ENCODE measurements at places on chromosomes 5 and 9.
A peak's percentile ranks its signal among the peaks of the same experiment; 100 is the strongest.

GRCh38 chr9:121447321-121447834 lies 52.3 kb downstream of the GGTA1 start:
- peak; percentile 81 for DNase-seq

DNA sequence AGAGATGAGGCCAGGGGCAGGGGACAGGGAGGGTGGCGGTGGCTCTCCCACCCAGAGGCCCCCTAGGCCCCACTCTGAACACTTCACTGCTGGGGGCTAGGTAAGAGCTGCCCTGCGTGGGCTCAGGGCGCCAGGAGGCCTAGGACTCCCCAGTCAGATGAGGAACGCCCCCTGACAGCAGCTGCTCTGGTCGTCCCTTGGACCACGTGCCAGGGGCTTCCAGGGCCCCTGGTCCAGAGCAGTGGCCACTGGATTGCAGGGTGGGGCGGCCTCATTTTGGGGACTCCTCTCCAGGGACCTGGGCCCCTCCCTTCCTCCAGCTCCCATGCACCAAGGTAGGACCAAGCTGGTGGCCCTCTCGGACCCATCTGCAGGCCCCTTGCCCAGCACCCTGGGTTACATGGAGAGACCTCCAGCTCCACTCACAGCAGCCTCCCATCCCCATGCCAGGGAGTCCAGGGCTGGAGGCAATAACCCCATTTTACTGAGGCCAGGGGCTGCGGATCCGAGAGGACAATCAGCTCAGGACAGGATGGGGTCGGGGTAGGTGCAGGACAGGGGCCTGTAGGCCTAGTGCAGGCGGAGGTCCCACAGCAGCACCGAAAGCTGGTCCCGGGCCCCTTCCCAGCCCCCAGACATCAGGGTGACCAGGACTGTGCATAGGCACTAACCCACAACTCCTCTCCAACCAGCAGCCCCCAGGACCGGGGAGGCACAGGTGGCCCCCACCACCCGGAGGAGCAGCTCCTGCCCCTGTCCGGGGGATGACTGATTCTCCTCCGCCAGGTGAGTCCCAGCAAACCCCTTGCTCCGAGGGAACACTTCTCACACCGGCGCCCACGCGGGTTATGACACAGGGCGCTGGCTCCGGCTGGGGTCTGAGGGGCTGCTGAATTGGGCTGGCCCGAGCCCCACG lies 1.5 kb downstream of the EGFL7 start:
- DNase-seq = no peak

- DNase-seq = no peak
These were observed 202.6 kb upstream of the MAP3K1 start for GRCh38 chr5:56612759-56613158.

GRCh38 chr5:82748688-82749460 lies 328.3 kb downstream of the TMEM167A start:
- DNase-seq = no peak

DNA sequence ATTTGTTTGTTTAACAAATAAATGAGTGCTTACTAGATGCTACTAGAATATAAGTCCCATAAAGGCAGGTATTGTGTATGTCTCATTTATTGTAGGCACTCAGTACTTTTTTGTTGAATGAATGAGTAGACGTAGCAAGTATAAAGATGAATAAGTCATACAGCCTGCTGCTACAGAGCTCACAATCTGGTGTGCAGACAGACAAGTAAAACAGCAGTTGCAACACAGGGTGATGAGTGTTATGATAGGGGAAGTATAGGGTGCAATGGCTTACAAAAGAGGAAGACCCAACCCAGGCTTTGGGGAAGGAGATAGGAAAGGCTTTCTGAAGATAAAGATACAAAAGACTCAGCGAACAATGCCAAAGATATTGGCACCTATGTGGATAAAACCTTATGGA lies 47.7 kb downstream of the SH3RF2 start:
- DNase-seq = no peak

- no peak for DNase-seq
These were observed 11.9 kb downstream of the CAPSL start for GRCh38 chr5:35926389-35927051.

DNA sequence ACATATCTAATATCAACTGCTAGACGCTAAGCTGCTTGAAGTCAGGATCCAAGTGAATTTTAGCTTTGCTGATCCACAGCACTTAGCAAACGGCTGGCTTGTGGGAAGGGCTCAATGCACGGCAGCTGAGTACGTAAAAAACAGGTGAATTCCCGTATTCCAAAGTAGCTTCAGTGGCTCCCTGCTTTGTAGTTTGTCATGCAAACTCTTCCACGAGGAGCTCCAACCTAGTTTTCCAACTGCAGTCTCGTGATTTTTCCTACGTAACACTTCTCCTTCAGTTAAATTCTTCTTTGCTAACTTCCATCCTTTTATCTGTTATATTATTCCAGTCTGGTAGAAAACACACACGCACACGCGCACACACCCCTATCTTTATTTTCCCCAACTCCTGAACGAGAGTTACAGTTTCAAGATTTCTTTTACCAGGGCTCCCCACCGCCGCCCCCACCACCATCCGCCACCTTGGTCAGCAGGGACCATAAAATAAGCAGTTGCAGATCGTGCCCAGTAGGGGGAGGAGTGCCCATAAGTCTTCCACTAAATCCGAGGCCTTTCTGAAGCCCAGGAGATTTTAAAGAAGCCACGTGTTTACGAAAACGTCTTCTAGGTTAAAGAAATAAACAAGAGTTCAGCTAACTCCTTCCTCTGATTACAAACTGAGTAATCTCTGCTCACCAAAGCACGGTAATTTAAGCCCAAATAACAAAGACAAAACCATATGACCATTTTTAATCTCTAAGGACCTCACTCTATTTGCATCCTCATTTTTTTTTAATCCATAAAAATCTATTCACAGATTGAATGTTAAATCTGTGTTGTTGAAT lies 34.8 kb upstream of the TRIO start:
- DNase-seq = no peak

All from fibroblast of skin of left biceps (primary cell).